SK-N-SH (cell line): ENCODE measurements at places on chromosomes 7 and 10.

DNA sequence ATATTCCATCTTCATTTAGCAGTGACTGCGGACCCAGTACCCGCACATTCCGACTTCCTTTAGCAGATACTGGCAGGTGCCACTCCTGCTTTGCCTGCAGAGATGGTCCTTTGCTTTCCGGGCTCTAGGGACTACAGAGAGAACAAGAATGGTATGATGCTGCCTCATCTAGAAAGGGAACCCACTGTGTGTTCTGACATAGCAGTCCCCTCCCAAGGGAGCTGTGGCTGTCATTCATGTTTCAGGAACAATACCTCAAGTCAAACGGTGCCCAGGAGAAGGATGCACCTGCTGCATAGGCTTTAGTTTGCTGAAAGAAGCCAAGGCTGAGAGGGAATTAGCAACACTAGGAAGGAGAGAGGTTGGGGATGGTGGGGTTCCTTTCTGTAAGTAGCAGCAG lies 15.9 kb upstream of the TMEM72 start:
- DNase-seq = no peak
- no peak overlapping the region for H3K4me3 ChIP-seq
- H3K27me3 ChIP-seq = peaks cover 33% of the 10 kb centered on the region; the same call in 1 of the 2 replicates
- H3K36me3 ChIP-seq = no peaks in the 10 kb centered on the region

GRCh38 chr7:94933256-94933990 lies 26.0 kb downstream of the PPP1R9A start:
- peaks cover 4% of the 10 kb centered on the region; the same call in 1 of the 2 replicates for H3K27me3 ChIP-seq
- H3K36me3 ChIP-seq = no peaks in the 10 kb centered on the region
- H3K4me1 ChIP-seq = peaks cover 1% of the 10 kb centered on the region
- no peak for DNase-seq
- no peak overlapping the region for H3K27ac ChIP-seq
- no peak overlapping the region for H3K4me3 ChIP-seq

DNA sequence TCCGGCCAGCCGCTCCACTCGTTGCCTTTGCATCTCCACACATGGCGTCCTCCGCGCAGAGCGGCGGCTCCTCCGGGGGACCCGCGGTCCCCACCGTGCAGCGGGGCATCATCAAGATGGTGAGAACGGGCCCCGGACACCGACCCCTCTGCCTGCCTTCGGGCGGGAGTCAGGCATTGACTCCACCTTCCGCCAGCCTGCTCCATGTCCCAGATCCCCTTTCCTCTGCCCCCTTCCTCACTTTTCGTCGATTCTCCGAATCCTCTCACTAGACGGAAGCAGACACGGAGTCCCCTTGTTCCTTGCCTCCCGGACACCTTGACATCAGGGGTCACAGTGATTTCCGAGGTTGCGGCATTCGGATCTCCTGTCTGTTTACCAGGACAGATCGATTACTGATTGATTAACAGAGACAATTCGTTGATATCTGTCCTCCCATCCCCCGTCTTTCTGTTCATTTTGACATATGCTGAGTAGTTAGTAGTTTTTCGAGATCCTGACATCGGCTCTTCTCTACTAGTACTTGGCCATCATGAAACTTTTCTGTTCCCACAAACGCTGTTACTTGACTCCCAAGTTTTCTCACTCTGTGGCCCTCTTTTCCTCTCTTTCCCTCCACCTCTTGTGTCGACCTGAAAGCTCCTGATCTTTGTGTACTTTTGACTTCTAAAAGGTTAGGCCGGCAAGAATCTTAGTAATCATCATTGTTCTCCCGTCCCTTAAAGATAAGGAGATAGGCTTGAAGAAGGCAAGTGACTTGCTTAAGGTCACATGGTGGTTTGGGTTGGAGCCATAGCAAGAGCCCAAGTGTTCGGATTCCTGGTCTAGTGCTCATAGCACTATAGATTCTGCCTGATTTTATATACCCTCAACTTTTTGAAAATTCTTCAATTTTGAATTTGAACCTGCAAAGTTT lies 597 bp downstream of the SND1 start:
- H3K4me1 ChIP-seq = peaks cover 21% of the 10 kb centered on the region
- H3K27me3 ChIP-seq = no peaks in the 10 kb centered on the region
- H3K36me3 ChIP-seq = peaks cover 11% of the 10 kb centered on the region
- peak overlapping the region; percentile 95 for H3K4me3 ChIP-seq
- DNase-seq = no peak
- H3K27ac ChIP-seq = peak overlapping the region; percentile 77

- no peak overlapping the region for H3K4me3 ChIP-seq
- peak; percentile 48 for DNase-seq
- no peaks in the 10 kb centered on the region for H3K36me3 ChIP-seq
- H3K27me3 ChIP-seq = no peaks in the 10 kb centered on the region
- no peak overlapping the region; the same call in 1 of the 2 replicates for H3K27ac ChIP-seq
Measured at GRCh38 chr7:5549096-5549763, 125.6 kb upstream of the TNRC18 start.

DNA sequence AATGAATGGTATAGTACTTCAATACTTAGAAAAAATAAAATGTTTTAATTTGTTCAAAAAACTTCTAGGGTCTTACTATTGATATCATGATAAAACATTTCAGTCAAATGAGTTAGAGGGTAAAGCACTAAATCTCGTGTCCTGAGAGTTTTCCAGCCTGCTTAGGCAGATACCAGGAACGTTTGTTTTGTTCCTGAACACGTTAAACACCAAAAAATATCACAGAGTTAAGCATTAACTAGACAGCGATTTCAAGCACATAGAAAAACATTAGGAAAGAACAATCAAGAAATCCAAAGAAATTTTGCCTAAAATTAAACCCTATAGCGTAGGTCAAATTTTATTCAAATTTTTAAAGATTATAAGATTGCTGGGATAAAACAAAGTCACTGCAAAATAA lies 204.6 kb upstream of the AGR3 start:
- H3K4me1 ChIP-seq = no peaks in the 10 kb centered on the region
- H3K4me3 ChIP-seq = no peak overlapping the region
- H3K27me3 ChIP-seq = peaks cover 5% of the 10 kb centered on the region; the same call in 1 of the 2 replicates
- no peaks in the 10 kb centered on the region for H3K36me3 ChIP-seq

DNA sequence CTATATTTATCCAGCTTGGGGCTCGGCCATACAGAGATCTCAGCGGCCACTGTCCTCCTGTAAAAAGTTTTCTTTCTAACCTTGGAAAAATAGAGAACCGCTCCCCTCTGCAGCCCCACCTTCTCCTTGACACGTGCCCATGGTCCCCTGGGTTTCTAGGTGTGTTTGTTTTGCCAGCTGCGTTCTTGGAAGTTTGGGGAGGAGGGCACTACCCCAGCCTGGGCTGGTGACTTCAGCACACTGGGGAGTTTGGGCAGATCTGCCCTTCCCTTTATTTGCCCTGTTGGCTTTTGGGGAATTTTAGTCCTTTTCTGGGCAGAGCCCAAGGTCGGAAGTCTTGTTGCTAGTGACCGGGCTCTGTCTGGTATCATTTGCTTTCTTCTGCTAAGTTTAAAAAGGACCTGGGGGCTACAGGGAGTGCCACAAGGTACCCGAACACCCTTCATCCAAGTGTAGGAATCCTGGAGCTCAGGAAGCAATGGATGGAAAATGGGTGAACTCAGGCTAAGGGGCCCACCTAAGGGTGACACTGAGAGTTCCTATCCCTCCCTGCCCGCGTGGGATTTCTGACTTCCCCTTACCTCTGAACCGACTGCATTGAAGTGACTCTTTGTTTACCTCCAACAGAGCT lies 1.7 kb downstream of the ADAMTS14 start:
- peaks cover 47% of the 10 kb centered on the region; the same call in 1 of the 2 replicates for H3K4me1 ChIP-seq
- H3K27ac ChIP-seq = no peak overlapping the region
- H3K27me3 ChIP-seq = no peaks in the 10 kb centered on the region
- H3K4me3 ChIP-seq = no peak overlapping the region
- H3K36me3 ChIP-seq = no peaks in the 10 kb centered on the region
- DNase-seq = no peak
